ENCODE measurements at places on chromosomes 7 and 10.

- DNase-seq: no peak
Measured at GRCh38 chr7:139861803-139862202, 32.7 kb downstream of the TBXAS1 start.

DNA sequence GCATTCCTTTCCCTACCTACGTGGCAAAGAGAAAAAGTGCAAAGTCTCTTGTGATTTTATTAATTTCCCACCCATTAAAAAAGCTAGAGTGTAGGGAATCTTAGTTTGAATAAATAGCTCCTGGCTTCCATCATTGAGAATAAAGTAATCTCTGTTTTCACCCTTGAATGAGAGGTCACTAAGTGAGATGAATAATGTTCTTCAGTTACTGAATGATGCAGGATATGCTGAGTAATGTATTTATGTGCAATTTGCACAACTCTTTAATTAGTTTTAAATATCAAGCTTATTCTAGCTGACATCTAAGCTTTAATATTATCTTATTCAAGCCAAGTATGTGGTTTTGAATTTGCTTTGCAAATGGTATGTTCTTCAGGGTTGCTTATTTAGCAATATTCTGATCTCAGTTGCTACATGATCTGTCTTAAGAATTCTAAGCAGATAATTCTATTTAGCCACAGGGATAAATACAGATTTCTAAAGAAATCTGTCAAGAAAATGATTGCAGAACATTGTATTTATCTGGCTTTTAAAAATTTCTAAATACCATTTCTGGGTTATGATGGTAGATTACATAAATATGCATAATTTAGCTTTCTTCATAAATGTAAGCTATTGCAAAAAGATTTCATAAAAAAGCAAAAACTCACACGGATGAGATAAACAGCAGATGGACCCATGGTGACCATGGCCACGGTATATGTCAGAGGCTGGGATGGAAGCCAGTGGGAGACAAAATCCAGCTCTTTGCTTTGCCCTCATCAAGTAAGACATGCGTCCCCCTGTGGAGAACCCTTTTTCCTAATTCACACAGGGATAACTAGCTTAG, 141.0 kb downstream of the MACC1 start:
- DNase-seq: no peak

GRCh38 chr7:66415659-66416265, 210.6 kb downstream of the TPST1 start:
- DNase-seq: no peak

- DNase-seq: no peak
Measured at GRCh38 chr7:26777385-26777784, 87.0 kb downstream of the SKAP2 start.

DNA sequence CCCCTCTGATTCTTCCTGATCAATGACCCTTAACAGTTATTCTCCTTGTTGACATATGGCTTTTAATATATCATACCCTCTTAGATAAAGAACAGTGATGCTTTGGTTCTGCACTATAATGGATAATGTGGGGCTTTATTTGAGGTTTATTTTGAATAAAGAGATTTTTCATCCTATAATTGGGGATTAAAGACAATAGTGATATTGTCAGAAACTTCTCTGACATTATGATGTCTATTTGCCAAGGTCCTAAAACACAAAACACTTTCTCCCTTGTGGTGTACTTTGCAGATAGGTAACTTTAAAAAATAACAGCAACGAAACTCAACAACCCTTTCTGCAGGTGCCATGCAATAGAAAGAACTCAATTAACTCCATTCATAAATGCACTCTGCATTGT, 243.6 kb upstream of the RHOBTB1 start:
- DNase-seq: no peak

DNA sequence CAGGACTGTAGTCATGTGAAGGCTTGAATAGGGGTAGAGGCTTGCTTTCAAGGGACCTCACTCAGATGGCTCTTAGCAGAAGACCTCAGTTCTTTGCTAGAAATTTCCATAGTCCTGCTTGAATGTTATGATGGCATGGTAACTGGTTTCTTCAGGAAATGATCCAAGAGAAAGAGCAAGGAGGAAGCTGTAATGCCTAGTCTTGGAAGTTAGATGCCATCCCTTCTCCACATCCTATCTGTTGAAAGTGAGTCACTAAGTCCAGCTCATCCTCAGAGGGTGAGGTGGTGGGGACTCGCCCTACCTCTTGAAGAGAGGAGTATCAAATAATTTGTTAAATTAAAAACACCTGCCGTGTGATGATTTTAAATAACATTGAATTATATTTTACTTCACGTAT, 4.6 kb downstream of the MGAM start:
- DNase-seq: no peak

DNA sequence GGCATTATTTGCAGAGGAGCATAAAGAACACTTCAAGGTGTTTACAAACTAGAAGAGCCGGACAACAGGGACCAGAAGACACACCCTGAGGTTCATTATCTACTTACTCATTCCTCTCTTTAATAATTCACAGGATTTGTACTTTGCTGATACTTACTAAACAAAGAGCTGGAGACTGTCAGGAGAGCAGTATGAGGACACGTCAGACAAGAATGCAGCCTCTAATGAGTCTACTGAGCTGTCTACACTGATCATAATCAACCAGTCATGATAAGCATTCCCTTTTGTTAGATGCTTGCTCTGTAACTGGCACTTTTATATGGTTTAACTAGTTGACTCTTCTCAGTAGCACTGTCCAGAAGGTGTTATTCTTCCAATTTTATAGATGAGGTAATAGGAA, 243.3 kb upstream of the CDC14C start:
- DNase-seq: no peak

- DNase-seq: no peak
Measured at GRCh38 chr7:44912775-44913347, 27.5 kb upstream of the PURB start.

- DNase-seq: no peak
Measured at GRCh38 chr7:25069900-25070443, 55.1 kb downstream of the CYCS start.

GRCh38 chr10:102802920-102803534, 34.2 kb downstream of the CYP17A1 start:
- no peak for DNase-seq

DNA sequence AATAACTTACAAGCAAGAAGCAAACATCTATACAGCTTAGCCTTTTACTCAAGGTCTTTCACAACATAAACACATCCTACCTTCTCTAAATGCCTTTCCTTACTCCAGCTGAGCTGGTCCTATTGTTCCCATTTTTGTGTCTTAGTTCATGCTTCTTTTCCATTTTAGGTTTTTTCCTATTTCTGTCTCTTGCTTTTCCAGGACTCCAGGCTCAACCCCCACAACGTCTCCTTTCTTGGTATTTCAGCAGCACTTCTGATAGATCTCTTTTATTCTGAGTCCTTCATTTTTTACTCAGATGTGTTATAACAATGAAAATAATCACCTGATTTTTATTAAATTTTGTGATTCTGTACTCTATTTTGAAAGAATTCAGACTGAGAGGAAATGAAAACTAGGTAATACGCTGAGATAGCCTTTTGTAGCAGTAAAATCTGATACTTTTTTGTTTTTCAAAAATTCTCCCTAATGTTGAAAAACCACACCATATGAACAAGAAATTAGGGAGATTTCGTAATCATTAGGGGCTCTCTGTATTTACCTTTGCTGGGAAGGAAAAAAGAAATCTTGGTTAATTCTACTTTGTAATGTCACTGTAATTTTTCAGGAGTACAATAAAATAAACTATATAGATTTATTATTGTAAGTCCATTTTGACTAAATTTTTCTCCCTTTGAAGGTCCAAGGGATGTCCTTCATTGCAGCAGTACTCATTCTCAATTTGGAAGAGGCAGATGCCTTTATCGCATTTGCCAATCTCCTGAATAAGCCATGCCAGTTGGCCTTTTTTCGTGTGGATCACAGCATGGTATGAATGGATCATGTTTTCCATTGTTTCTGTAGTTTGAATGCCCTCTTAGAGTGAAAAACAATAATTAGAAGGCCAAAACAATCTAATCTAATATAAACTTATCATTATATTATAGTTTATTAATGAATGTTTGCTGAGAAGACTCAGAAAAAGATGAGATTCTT, 24.0 kb upstream of the HELLS start:
- DNase-seq: no peak

DNA sequence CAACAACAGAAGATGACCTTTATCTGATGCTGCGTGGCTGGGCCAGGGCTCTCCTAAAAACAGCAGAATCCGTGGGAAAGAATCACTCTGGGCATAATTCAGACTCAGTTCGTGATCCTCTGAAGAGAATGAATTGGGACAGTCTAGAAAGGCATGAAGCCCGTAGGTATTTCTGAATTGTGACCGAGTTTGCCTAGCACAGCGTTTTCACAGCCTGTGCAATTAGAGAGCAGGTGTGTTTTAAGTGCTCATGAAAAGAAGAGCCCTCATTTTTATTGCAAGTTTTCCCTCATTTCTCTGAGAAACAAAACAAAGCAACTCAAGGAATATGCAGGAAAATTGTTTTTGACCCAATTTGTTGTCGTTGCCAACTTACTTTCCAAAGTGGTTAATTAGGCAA, 366.2 kb downstream of the WDR11 start:
- no peak for DNase-seq

GRCh38 chr7:85320699-85321476, 134.0 kb upstream of the SEMA3D start:
- no peak for DNase-seq

GRCh38 chr7:135620980-135621850, 41.1 kb upstream of the STMP1 start:
- no peak for DNase-seq

- DNase-seq: no peak
Measured at GRCh38 chr7:133365917-133366316, 113.0 kb downstream of the EXOC4 start.
